ENCODE measurements at places on chromosomes 5 and 9.

DNA sequence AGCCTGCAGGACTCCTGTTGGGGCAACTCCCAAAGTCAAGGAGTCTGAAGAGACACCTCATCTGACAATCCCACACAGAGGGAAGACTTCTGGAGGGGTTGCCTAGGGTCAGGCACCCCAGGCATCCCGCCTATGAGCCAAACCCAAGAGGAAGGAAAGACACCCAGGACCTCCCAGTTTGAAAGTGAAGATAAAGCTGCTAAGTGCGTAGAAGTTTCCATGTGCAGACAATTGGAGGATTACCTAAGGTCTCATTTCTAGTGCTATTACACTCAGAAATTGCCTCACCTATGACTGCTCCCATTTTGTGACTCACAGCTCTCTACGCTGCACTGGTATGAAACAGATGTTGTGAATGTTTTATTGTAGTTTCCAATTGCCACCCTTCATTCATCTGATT lies 322.9 kb downstream of the SLIT3 start:
- DNase-seq = peak; percentile 50

- DNase-seq = no peak
Observed at GRCh38 chr5:55211184-55211874, 15.8 kb downstream of the MCIDAS start.

DNA sequence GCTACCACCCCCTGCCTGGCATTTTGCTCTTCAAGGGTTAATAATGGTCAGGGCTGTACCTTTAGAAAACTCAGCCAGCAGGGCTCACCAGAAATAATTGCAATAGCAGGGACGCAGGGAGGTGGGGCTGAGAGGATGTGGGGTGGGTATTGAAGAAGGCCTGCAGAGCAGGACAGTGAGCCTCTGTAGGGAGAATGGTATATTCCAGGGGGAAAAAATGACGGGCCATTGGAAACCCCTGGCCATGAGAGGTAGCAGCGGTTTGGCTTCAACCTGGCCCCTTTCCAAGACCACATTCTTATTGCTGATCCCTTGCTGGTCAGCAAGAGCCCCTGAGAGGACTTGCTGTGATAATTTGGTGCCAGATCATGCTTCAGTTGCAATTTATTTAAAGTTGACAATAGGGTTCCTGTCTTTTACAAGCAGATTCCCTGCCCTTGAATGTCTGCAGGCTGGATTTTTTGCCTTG lies 36.7 kb upstream of the CTNNA1 start:
- no peak for DNase-seq

DNA sequence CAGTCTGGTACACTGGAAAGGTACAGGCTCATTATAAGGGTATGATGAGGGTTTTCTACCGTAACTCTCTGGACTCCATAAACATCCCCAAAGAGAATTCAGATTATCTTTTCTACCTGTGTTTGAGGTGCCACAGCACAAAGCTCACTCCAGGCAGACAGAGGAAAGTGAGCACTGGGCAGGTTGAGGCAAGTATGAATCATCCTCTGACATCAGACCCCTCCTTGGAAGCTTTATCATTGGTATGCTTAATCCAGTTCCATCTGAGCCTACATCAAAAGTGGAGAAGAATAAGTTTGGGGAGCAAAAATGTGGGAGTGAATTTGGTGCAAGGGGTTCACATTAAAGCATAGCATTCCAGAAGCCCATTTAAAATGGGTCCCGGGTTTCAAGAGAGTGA lies 21.7 kb downstream of the C9orf152 start:
- no peak for DNase-seq

GRCh38 chr9:77907585-77907984 lies 124.0 kb downstream of the GNAQ start:
- DNase-seq = no peak

DNA sequence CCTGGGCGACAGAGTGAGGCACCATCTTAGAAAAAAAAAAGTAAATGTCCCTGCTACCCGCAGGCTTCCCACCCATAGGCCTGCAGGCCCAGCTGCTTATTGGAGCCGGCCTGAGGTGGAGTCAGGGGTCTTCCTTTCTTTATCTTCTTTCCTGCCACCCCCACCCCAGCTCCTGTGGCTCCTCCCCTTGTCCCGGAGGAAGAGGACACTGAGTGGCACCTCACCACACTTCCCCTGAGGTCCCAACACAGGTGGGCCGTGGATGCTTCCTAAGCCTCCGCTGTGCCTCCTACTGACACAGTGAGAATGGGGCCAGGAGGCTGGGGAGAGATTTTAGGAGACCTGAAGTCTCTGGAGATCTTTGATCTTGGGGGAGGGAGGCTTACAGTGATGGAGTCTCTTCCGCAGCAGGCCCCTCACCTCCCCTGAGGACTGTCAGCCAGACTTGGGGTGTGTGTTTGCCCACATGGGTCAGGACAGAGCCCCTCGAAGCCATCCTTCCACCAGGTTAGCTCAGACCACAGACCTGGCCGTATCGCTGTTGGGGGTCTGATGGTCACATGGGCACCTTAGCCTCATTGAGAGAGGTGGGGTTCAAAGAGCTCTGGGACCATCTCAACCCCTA lies 135.4 kb upstream of the IER5L start:
- no peak for DNase-seq

- no peak for DNase-seq
Observed at GRCh38 chr9:739362-739761, 102.1 kb upstream of the DMRT1 start.

GRCh38 chr5:9388941-9389674 lies 156.8 kb downstream of the SEMA5A start:
- DNase-seq = no peak

DNA sequence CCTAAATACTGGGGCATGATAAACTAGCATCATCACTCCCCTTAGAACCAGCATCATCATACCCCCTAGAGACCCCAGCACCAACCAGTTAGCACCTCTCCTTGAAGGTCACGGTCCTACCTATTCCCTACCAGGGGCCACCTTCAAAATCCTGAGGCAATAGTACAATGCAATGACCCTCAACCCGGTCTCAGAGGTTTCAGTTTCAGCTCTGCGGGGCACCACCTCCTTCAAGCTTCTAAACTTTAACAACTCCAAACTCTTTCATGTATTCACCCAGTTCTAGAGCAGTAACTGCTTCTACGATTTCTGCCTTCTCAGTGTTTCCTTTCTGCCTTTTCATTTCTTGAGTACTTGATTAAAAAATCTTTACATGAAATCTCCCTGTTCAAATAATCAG lies 130.1 kb upstream of the EPB41L4A start:
- no peak for DNase-seq

DNA sequence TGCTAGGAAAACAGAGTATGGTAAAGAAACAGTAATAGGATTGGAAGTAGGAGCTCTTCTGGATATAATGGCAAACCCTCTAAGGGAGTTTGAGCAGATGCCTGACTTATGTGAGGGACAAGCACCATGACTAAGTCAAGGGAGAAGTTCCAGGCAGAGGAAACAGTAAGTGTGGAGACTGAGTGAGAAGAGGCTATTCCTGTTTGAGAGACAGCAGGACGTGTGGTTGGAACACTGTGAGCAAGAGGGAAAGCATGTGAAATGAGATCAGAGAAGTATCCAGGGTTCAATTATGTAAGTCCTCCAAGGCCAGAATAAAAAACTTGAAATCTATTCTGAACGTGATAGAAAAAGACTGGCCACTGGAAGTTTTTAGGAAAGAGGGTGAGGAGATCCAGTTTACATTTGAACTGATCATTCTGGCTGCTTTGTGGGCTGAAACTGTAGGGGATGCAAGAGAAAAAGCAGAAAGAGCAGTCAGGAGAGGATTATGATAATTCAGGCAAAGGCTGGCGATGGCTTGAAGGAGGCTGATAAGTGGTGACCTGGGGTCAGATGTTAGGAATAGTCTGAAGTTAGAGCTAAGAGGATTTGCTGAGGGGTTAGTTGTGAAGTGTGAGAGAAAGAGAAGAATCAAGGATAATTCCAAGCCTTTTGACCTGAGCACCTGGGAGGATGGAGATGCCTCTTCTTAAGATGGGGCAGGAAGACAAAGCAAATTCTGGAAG lies 19.2 kb downstream of the DMAC1 start:
- DNase-seq = no peak

DNA sequence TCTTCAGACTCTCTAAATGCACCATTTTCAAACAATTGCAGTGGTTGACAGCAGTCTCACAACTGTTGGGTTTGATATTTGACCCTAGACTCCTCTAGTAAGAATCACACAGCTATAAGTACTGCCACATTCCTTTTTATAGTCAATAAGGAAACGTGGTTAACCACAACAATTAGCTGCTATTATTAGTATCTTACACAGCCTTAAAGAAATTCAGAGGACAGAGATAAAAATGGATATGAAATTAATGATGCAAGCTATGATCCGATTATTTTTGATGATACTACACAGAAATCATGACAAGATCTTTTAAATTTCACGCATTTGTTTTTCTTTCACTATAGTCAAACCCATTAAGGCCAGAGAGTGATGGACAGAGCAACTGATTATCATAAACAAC lies 288.6 kb upstream of the C9orf72 start:
- DNase-seq = no peak

DNA sequence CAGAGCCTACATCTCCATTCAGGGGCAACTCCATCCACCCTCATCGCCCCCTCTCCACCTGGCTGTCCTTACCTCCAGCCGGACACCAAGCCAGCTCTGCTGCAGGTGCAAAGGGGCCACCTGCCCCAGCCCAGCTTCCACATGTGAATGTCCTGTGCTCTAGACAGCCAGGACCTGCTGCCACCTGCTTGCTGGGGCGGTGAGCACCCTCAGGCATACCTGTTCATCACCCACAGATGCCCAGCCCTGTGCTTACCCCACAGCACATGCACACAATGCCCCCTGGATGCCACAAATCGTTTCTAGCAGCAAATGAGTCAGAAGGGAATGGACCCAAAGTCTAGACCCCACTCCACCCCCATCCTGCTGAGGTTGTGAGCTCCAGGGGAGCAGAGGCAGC lies 13.3 kb upstream of the NKD2 start:
- DNase-seq = no peak

DNA sequence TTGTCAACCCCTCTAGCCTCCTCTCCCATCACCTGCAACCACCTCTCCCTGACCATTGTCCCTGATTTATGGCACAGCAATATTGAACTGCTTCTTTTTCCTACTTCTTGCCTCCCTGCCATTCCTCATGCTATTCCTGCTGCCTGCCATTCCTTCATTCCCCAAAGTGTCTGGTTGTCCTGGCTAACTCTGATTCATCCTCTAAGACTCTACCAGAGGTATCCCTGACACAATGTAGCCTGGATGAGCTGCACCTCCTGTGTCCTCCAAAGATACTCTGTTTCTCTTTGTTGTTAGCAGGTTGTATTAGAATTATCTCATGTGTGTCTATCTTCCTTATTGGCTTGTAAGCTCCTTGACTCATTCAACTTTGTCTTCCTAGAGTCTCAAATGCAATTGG lies 53.5 kb upstream of the PTPN3 start:
- DNase-seq = no peak

DNA sequence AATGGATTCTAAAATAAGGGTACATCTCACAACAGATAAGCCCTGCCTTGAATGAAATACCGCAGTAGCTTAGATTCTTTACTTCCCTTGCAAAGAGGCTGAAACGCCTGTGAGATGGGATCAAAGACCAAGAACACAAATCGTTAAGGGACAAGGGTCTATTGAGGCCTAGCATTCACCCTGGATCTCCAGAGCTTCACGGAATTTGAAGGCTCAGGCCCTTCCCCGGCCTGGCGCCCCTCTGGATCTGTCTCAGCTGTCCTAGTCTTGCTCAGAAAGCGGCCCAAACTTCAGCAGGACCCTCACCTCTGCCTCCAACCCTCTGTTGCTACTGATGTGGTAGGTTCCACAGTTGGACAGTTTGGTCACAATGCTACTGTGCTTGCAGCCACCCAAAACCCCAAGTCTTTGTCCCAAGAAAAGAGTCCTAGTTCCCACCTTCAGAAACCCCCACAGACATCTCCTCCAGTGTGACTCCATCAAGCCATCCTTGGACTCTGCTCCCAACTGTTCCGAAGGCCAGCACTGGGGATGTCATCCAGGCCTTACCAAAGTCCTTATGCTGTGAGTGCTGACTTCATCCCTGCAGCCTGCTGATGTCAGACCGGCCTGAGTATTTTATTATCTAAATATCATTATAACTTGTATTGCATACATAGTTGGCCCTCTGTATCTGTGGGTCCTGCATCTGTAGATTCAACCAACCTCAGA lies 9.4 kb downstream of the CORO2A start:
- DNase-seq = no peak
